ENCODE measurements at places on chromosomes 11 and 22.

GRCh38 chr11:120794748-120795147 lies 229.2 kb upstream of the TBCEL start:
- no peak for DNase-seq

- DNase-seq = no peak
These were observed 63.9 kb upstream of the B3GAT1 start for GRCh38 chr11:134475951-134476350.

DNA sequence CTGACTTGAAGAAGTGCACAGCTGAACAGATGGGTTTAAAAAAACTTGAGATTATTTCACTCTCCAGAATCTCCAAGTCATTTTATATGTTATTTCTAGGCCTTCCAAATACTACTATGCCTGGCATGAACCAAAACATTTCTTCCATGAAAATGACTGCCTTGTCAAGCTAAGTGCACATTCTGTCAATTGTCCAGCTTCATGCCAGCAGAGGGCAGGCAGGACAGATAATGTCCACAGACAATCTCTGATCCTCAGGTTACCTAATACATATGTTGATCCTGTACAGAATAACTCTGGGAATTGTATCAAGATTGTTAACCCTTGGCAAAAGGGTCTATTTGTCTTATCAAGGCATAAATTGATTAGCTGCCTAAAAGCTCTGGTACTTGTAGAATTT lies 229.5 kb downstream of the AASDHPPT start:
- no peak for DNase-seq

- no peak for DNase-seq
These were observed 263.2 kb downstream of the DCDC1 start for GRCh38 chr11:31106326-31106725.

DNA sequence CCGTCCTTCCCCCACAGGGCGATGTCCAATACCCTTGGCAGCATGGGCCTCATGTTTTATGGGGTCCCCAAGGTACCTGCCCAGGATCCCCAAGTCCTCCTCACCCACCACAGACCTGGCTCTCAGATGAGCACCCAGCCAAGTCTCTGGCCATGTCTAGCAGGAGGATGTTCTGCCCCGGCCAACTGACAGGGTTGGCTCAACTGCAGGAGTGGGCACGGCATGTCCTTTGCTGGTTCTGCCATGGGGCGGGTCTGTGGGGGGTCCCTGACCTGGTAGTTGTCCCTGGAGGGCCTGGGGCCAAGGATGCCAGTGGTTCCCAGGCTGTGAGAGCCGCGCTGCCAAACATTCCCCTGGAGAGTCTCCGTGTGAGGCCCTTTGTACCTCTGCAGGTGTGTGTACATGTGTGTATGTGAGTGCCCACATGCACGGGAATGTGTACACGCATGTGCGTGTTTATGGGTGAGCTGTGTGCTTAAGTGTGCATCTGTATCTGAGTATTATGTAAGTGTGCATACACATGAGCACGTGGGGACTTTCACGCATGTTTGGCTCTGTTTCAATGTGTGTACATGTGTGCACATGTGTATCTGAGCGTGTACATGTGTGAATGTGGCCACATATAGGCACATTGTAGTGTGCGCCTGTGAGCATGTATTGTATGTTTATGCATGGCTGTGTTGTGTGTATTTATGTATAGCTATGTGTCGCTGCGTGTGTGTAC lies 85.5 kb downstream of the KCNQ1 start:
- no peak for DNase-seq

- DNase-seq = no peak
These were observed 11.3 kb upstream of the SMIM38 start for GRCh38 chr11:69144316-69145049.

DNA sequence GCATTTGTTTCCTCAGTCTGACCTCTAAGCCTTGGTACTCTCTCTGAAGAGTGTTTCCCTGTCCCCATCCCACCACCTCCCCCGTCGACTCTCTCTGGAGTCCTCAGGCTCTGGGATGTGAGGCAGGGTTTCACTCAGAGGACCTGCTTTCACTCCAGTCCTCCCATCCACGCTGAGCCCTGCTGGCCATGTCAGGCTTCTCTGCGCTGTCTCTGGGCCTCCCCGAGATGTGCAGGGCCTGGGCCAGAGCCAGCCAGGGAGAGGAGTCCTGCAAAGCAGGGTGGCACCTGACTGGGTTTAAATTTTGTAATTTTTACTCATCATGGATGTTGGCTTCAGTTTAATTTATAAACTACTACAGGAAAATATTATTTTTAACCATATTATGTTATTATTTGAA lies 3.3 kb downstream of the SCGB2A2 start:
- DNase-seq = no peak

DNA sequence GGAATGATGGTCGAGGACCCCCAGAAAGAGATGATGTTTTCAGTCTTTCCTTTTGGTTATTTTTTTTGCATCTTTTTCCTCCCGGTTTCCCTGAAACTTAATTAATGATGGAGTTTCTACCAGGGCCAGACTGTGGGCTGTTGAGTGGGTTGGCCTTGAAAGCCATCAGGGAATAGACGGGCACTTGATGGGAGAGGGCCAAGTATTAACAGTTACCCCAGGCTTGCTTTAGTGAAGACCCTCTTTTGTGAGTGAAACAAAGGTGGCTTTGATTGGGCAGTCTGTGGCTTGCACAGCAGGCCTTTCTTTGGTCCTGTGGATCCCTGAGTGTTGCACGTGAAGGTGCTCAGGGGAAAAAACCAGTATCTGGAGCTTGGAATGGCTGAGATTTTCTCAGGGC lies 56.9 kb downstream of the AMOTL1 start:
- no peak for DNase-seq
